ENCODE measurements at places on chromosomes 6 and 20.
A peak's percentile ranks its signal among the peaks of the same experiment; 100 is the strongest.

DNA sequence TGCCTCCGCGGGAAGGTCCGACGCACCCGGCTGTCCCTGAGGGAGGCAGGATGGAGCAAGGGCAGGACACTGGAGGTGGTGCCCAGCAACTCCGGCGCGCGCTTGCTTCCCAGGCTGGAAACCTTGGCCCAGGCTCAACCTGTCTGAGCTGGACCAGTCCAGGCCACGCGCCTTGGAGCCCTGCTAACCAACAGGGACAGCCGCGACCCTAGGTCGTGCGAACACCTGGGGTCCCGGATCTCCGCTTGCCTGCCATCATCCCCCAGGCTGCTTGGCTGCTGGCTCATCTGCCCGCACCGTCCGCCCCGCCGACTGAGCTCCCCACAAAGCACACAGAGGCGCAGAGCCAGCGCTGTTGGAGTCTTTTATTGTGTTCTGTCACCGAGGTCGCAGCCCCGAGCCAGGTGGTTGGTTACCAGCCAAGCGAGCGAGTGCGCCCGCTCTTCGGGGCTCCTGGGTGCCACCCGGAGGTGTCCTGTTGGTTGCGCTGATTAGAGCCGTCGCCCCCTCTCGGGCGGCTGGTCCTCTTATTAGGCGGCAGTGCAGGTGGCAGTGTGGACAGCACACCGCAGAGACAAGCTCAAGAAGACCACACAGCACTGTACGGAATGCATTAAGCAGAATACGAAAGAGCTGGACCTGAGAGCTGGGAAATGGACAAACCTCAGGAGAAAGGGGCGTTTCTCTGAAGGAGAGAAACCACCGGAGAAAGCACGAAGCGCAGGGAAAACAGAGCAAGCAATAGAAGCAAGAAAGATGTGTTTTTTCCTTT is 3.8 kb downstream of the COL12A1 start:
- peaks cover 14% of the 10 kb centered on the region for H3K27me3 ChIP-seq
- peak overlapping the region; percentile 9 for H3K27ac ChIP-seq
- DNase-seq: peak; percentile 68
- peaks cover 36% of the 10 kb centered on the region for H3K4me1 ChIP-seq

DNA sequence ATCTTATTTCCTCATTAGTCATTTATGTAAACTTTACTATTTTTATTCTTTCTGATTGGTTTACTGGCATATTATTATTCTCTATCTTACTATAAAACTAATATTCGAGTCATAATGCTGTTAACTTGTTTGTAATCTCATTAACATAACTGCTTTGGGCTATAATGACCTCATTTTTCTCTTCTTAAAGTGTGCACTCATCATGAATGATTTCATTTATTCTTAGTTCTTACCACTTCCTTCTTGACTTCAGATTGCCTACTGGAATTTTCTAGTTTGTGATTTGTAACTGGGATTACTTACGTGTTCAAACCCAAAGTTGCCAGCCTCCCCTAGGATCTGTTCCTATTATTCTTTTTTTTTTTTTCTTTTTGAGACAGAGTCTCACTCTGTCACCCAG is 91.8 kb upstream of the TNFAIP3 start:
- H3K36me3 ChIP-seq: no peaks in the 10 kb centered on the region
- no peak overlapping the region for H3K4me3 ChIP-seq
- no peaks in the 10 kb centered on the region for H3K27me3 ChIP-seq
- H3K4me1 ChIP-seq: no peaks in the 10 kb centered on the region

GRCh38 chr6:21078497-21078896 is 515.1 kb upstream of the SOX4 start:
- H3K27ac ChIP-seq: no peak overlapping the region
- no peak for DNase-seq
- H3K4me1 ChIP-seq: peaks cover 16% of the 10 kb centered on the region
- H3K27me3 ChIP-seq: no peaks in the 10 kb centered on the region
- no peak overlapping the region for H3K4me3 ChIP-seq
- H3K36me3 ChIP-seq: no peaks in the 10 kb centered on the region

DNA sequence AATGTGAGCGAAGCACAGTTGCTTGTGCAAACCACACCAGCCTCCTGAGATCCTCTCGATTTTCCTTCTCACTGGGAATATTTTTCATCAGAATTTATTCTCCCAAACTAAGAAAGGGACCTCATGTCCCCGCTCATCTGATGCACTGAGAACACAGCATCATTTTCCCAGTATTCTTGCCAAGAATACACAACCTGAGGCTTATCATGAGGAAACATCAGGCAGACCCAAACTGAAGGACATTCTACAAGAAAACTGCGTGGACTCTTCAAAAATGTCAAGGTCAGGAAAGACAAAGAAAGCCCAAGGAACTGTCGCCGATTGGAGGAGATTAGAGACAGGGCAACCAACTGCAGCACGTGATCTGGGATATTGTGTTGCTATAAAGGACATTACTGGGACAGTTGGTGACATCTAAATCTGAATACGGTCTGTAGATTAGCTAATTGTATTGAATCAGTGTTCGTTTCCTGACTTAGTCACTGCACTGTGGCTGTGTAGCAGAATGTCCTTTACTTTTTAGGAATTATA is 72.3 kb downstream of the SNX5 start:
- H3K4me3 ChIP-seq: no peak overlapping the region
- no peaks in the 10 kb centered on the region for H3K36me3 ChIP-seq
- no peak for DNase-seq
- no peak overlapping the region for H3K27ac ChIP-seq
- H3K4me1 ChIP-seq: no peaks in the 10 kb centered on the region

GRCh38 chr20:54340667-54341081 is 132.8 kb downstream of the PFDN4 start:
- no peak for DNase-seq
- no peaks in the 10 kb centered on the region for H3K27me3 ChIP-seq
- peaks cover 4% of the 10 kb centered on the region for H3K36me3 ChIP-seq
- H3K27ac ChIP-seq: peak overlapping the region; percentile 13
- no peak overlapping the region for H3K4me3 ChIP-seq

DNA sequence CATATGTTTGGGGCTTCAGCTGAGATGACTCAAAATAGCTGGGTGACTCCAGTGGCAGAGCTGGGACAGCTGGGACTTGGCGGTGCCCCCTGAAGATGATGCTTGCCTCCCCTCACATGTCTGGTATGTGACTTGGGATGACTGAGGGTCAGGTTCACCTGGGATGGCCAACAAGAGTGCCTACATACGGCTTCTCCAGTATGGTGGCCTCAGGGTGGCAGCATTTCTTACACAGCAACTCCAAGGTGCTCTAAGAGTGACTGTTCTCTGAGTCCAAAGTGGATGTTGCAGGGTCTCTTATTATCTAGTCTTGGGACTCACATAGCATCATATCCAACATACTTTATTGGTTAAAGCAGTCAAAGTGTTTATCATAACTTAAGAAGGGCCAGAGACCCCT is 87.8 kb upstream of the CENPW start:
- H3K4me3 ChIP-seq: no peak overlapping the region
- no peaks in the 10 kb centered on the region for H3K36me3 ChIP-seq
- H3K4me1 ChIP-seq: no peaks in the 10 kb centered on the region
- no peak for DNase-seq

DNA sequence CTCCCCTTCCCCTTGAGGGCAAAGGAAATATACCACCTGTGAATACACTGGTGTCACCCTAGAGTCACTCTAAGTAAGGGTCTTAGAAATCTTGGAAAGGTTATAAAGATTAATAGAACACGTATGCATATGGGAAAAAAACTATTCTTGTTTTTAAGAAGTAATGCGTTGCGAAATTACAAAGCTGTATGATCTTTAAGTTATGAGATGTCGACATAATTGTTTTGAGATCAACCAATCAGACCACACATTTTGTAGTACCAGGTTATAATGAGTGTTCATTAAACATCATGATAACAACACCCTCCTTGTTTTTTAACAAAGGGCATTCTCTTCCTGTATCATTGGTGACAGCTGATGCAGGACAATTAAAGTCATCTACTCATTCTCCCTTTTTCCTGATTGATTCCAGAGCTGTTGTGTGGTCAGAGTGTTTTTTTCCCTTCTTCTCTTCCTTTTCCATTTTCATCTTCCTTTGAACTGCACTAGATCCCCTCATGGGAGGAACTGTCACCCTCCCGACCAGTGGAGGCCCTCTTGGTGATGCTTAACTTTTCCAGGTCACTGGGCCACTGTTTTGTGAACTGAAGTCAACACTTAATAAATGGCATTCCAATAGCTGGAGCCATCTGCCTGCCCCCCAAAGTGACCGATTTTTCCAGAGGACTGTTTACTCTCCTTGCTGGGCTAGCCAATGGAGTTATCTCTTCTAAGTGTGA is 37.0 kb downstream of the PRDM1 start:
- H3K4me3 ChIP-seq: no peak overlapping the region
- no peaks in the 10 kb centered on the region for H3K27me3 ChIP-seq
- peaks cover 20% of the 10 kb centered on the region for H3K4me1 ChIP-seq

- DNase-seq: no peak
- H3K27me3 ChIP-seq: no peaks in the 10 kb centered on the region
- no peak overlapping the region for H3K4me3 ChIP-seq
Observed at GRCh38 chr20:54162378-54163009, 11.3 kb downstream of the CYP24A1 start.

- H3K27me3 ChIP-seq: no peaks in the 10 kb centered on the region
- peaks cover 20% of the 10 kb centered on the region for H3K4me1 ChIP-seq
- peak overlapping the region; percentile 6 for H3K27ac ChIP-seq
- DNase-seq: no peak
Observed at GRCh38 chr6:42788671-42789070, 6.8 kb downstream of the BICRAL start.

DNA sequence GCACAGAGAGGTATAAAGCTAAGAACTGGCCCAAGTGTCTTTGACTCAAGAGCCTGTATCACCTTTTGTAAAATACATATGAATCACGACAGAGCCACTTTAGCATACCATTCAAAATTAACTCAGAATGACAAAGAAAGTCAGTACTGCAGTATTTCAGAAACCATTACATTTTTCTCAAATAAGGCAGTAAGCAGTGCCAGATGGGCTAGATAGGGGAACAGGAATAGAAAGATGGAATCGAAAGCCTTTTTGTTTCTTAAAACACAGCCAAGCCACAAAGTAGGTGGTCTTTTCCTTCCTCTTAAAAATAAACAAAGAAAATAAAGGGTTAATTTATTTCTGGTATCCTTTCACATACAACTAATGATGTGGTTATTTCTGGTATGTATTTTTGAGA is 10.3 kb downstream of the CLDN20 start:
- no peak overlapping the region for H3K27ac ChIP-seq
- H3K36me3 ChIP-seq: peaks cover 5% of the 10 kb centered on the region
- H3K4me3 ChIP-seq: no peak overlapping the region
- peaks cover 8% of the 10 kb centered on the region for H3K4me1 ChIP-seq
- H3K27me3 ChIP-seq: no peaks in the 10 kb centered on the region
- no peak for DNase-seq

GRCh38 chr20:15005300-15005986 is 668.0 kb upstream of the FLRT3 start:
- no peak overlapping the region for H3K4me3 ChIP-seq
- no peak for DNase-seq
- no peak overlapping the region for H3K27ac ChIP-seq
- H3K4me1 ChIP-seq: no peaks in the 10 kb centered on the region

GRCh38 chr6:53673162-53673727 is 7.7 kb upstream of the KLHL31 start:
- peak overlapping the region; percentile 0 for H3K4me3 ChIP-seq
- H3K27me3 ChIP-seq: no peaks in the 10 kb centered on the region
- peaks cover 33% of the 10 kb centered on the region for H3K4me1 ChIP-seq
- peak; percentile 71 for DNase-seq
- peak overlapping the region; percentile 24 for H3K27ac ChIP-seq
- H3K36me3 ChIP-seq: peaks cover 5% of the 10 kb centered on the region

DNA sequence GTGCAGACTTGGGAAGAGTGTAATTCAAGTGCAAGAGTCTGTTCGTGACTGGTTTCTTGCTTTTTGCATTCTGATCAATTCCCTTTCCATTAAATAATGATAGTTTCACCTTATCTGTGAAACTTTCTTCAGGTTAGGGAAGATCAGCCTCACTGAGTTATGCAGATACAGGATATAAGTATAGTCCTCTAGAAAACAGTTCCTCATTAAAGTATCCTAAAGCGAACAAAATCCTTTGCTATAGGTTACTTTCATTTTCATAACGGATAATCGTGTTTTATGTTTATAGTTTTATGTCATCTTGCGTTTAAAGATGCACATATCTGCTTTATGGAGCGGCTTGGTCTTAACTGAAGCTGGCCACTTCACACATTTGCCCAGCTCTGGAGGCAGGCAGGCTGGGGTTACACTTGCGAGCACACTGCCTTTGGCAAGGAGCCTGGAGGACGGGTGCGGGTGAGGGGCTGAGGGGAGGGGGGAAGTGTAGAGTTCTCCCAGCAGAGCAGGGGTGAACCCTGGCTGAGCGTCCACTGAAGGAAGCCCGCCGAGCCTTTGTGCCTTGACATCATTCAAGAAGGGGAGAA is 123.5 kb upstream of the IFNGR1 start:
- H3K4me1 ChIP-seq: no peaks in the 10 kb centered on the region
- no peaks in the 10 kb centered on the region for H3K27me3 ChIP-seq
- H3K36me3 ChIP-seq: no peaks in the 10 kb centered on the region
- peak overlapping the region; percentile 28 for H3K4me3 ChIP-seq

DNA sequence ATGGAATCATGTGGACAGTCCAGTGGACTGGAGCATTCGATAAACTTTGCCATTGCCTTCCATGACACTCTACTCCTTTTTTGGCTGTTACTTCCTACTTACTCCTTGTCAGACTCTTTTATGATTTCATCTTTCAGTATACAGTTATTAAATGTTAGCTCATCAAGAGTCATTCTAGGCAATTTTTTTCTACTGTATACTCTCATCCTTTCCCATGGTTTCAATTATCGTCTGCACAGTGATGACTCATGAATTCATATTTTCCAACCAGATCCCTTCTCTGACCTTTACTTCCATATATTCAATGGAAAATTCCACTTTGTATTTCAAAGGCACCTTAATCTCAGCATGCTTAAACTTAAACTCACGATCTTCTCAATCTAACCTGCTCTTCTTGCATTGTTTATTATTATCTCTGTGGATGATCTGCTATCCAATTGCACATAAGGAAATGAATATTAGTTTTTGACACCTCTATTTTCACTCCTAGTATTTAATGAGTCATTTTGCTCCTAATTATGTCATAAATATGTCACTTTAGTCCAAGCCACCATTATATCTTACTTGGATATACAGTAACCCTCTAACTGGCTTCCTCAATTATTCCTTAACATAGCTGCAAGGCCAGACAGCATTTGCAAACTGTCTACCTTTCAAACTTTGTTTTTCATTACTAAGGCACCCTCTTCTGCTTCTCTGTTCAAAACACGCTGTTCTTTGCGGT is 427.5 kb downstream of the PHF3 start:
- H3K27ac ChIP-seq: no peak overlapping the region
- H3K36me3 ChIP-seq: no peaks in the 10 kb centered on the region
- H3K4me1 ChIP-seq: peaks cover 9% of the 10 kb centered on the region
- H3K4me3 ChIP-seq: no peak overlapping the region

Data from Calu3 (cell line).